ENCODE measurements at places on chromosomes 7 and 10.

DNA sequence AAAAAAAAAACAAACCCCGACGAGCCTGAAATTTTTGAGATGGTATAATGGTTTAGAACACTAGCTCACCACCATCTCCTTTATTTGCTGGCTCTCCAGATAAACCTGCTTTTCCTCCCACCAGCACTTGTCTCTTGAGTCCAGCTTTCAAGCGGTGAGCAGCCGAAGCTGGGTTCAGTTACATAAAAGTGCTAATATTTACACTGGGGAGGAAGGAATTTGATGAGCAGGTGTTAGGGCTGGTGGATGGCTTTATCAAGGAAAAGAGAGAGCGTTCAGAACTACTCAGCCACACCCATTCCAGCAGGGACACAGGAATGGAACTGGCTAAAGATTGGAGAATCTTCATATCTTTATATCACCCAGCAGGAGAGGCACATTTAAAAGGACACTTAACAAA lies 6.6 kb upstream of the CALML3 start:
- DNase-seq = no peak

- no peak for DNase-seq
Measured at GRCh38 chr7:102434039-102434486, 688 bp downstream of the ORAI2 start.

GRCh38 chr7:84339306-84339705 lies 144.7 kb upstream of the SEMA3A start:
- DNase-seq = no peak

GRCh38 chr10:71285180-71285545 lies 33.9 kb upstream of the SLC29A3 start:
- DNase-seq = peak; percentile 17

DNA sequence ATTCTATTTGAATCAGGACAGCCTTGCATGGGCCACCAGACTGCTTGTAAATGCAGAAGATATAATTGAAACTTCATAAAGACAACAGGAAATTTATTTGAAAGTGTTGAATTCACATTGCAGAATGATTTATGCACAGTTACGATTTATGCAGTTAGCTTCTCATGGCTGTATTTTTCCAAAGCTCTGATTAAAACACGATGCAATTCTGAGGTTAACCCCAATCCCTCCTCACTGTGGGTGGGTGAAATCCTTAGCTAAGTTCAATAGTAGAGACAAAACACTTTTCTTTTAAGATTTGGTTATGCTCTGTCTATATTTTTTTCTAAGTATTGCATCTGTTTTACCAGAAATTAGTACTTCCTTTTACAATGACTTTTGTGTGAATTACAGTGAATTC lies 728.8 kb upstream of the IGFBP3 start:
- DNase-seq = no peak

DNA sequence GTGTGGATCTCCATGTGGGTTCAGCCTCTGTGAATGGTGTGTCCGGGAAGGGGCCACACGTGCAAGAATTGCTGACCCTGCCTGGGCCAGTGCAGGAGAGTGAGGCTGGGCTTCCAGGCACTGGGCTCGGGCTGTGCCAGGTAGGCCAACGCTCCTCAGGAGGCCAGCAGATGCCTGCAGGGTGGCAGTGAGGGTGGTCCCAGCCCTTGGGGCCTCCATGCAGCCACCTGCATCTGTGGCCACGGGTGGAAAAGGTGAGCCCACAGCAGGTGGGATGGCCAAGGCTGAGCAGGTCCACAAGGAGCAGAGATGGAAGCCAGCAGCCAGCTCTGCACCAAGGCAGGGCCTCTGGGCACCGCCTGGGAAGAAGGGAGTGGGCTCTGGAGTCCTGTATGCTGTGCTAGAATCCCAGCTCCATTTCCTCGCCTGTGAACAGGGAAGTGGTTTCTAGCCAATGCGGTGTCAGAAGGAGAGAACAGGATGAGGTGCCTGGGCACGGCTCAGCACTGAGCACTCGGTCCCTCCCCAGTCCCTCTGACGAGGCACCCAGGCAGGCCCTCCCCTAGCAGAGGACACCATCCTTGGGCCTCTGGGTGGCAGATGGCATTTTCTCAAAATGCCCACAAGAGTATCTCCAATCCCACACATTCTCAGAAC lies 31.1 kb upstream of the RET start:
- DNase-seq = no peak

DNA sequence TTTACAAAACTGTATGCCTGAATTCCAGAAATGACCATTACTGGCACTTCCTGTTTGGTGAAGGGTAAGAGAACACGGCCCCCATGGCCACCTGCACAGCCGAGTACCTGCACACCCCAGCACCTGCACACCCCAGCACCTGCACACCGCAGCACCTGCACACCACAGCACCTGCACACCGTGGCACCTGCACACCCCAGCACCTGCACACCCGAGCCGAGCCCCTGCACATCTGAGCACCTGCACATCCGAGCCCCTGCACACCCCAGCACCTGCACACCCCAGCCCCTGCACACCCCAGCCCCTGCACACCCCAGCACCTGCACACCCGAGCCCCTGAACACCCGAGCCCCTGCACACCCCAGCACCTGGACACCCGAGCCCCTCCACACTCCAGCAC lies 243.5 kb downstream of the DNAJB6 start:
- DNase-seq = no peak

GRCh38 chr10:104488439-104488832 lies 134.8 kb downstream of the CFAP58 start:
- DNase-seq = no peak

DNA sequence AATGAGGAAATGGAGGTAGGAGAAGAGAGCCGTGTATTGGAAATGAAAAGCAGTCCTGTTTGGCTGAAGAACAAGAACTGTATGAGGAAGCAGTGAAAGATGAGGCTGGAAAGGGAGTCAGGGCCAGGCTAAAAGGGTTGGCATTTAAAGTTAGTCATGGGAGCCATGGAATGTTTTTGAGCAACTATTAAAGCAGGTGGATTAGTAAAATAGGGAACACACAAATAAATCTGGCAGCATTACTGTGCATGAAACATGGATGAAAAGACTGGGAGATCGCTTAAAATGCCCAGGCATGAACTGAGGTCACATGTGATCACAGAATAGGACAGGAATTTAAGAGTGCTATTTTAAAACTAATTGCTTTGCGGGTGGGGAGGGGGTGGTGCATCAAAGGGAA lies 1.4 kb upstream of the IFRD1 start:
- DNase-seq = no peak

DNA sequence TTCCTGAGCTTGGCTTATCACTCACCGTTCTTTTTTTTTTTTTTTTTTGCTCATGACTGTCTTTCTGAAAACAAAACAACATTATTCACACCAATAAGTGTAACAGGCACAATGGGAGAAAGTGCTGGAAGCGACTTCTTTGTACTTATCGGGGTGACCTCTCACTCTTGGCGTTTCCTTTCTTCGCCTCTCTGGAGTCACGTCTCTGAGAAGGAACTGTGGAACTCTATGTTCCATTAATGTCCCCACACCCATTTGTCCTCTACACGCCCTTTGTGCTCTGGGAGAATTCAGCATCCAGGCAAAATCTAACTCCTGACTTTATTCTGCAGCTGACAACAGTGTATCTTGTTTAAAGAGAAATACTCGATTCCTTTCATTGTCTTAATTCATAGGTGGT lies 70.8 kb upstream of the FAM204A start:
- no peak for DNase-seq

DNA sequence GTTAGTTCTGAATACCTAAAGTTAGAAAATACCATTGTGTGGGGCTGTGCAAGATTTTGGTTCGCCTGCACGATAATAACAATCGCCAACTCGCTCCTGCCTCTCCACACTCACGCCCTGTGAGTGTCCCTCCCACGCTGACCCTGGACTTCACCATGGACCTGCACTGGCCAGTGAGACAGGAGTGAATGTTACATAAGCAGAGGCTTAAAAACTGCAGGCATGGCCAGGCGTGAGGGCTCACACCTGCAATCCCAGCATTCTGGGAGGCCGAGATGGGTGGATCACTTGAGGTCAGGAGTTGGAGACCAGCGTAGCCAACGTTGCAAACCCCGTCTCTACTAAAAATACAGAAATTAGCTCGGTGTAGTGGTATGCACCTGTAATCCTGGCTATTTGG lies 68.4 kb downstream of the TCERG1L start:
- DNase-seq = no peak

GRCh38 chr10:124665558-124665957 lies 78.6 kb downstream of the FAM53B start:
- DNase-seq = no peak

- DNase-seq = no peak
Measured at GRCh38 chr7:2003451-2003930, 229.3 kb downstream of the MAD1L1 start.

DNA sequence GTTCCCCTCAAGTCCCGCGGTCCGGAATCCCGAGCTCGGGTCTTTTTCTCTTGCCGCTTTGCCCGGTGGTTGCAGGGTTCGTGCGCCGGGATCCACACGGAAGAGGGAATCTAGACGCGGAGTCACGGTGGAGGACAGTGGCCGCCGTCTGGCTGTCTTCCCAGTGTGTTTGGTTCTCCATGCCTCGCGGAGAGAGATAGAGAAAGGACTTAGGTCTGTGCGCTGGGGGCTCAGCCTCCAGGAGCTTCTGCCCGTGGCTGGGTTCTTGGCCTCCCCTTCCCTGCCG lies 1.6 kb downstream of the FFAR4 start:
- no peak for DNase-seq

DNA sequence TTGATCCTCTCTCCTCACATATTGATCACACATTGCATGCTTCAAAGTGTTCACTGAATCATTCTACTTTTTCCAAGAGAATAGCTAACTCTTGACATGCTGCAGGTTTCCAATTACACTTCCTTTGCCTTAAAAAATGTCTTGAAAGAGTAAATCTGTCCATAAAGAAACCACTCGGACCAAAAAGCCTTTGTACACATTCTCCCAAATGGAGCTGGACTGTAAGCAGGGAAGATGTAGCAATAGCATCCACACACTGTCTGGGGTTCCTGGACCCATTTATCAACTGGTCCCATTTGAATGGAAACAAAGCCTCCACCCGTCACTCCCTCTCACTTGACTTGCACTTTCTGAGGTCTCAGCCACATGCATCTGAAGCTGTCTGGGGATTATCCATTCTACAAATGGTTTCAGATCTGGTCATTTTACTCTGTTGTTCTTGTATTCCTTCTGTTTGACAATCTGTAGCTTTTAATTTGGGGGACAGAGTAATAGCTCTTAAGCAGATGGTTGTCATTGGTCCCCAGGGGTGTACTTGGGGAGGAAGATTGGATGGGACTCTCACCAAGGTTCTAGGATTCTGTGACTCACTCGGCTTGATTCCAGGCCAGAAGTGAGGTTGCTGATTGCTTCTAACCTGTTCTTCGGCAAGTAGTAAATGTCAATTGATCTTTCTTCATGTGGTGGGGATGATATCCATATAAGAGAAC lies 203.5 kb downstream of the HIBADH start:
- DNase-seq = no peak

DNA sequence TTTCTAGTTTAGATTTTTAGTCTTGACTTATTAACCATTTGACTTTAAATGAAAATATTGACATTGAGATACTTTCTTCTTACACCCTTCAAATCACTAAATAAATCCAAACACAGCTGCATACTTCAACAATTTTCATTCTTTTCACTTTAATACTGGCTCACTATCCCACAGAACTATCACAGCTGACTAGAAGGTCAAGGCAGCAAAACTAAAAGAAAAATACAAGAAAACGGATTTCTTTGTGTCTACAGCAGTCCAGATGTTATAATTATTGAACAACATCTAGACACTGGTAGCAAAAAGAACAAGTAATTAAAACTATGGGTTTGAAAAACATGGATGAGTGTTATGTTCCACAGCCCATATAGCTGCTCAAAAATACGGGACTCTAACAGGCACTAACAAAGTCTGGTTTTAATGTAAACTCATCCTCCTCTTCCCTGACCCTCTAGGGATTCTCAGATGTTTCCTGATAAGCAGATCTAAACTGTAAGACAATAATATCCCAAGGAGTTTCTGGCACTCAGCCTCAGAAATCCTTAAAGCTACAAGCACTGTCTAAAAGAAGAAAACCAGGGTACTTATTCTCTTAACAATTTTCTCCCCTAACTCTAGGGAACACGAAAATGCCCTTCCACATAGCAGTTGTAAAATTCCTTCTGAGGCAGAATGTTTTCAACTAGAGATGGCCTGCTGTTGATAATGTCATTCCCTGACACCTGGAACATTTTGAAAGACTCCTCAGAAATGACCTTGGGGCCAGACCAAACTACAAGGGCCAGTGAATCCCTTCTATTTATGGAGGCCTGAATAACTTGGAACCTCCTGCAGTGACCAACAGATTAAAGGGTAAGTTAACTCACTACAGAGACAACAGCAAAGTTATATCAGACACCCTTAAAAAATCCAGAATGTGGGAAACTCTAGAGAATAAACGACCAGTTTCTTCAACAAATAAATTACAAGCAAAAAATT lies 12.8 kb downstream of the DNMBP start:
- no peak for DNase-seq

DNA sequence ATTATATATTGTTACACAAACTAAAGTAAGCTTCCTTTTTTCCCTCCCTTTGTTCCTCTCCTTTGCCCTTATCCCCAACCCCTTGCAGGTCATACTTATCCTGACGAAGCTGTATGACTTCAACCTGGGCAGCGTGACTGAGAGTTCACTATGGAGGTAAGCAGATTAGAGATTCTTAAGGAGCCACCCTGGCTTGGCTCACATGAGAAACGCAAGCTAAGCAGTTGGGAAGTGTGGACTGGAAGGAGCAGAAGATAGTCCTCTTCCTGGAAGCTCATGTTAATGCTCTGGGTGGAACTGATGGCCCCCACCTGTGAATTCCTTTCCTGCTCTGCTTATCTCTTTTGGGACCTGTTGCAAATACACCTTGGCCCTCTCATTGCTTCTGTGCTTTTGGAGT lies 201.6 kb downstream of the SORCS3 start:
- no peak for DNase-seq

- DNase-seq = no peak
Measured at GRCh38 chr10:61189912-61190311, 245.9 kb upstream of the RHOBTB1 start.

DNA sequence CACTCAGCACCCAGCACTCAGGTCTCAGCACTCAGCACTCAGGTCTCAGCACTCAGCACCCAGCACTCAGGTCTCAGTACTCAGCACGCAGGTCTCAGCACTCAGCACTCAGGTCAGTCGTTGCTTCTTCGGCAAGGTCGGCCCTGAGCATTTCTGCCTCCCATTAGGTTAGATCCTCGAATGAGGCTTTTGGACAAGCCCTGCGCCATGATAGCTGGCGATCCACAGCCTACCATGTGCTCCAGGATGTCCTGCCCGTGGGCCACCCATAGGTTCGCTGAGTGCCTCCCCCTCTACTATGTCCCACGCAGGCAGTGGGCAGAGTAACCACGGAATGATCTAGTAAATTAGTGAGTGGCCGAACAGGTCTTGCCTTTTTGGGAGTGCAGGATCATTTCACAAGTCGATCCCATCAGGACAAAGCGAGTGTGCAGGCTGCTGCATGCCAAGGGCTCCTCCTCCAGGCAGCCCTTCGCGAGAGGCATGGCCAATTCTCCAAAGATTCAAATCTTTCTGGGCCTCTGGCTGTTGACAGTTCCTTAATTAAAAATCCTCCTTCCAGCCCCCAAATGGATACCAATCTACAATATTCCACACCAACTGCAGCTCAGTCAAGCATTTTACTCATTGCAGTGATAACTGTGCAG lies 206.3 kb downstream of the ADARB2 start:
- DNase-seq = no peak

GRCh38 chr7:39333701-39334100 lies 232.5 kb upstream of the YAE1 start:
- DNase-seq = no peak
